ENCODE measurements at places on chromosomes 13 and 19.

- no peak for DNase-seq
Measured at GRCh38 chr19:28929006-28929405, 283.9 kb downstream of the UQCRFS1 start.

DNA sequence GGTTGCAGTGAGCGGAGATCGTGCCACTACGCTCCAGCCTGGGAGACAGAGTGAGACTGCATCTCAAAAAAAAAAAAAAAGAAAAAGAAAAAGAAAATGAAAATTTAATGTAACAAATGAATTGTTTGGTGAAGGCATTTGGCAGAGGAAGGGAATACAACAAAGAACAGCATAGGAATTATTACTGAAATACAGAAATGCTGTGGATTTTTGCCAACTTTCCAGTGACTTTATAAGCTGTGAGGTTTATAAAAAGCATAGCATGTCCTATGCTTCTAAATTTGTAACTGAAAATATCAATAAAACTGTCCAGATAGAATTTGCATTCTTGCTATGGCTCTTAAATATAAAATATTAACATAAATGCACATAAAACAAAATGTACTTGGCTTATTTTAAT lies 112.9 kb upstream of the IRS2 start:
- DNase-seq = no peak

DNA sequence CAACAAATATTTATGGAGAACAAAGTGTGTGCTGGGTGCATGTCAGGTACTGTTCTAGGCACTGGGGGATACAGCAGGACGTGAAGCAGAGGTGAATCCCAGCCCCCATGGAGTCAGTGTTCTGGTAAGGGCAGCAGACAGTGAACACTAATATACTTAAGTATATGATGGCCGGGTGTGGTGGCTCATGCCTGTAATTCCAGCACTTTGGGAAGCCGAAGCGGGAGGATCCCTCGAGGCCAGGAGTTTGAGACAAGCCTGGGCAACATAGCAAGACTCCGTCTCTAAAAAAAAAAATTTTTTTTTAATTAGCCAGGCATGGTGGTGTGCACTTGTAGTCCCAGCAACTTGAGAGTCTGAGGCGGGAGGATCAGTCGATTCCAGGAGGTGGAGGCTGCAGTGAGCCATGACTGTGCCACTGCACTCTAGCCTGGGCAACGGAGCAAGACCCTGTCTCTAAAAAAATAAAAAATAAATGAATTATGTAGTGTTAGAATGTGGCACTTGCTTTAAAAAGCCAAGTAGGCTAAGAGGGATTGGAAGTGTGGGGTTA lies 22.6 kb downstream of the CHST8 start:
- no peak for DNase-seq

GRCh38 chr19:36258028-36258875 lies 43.3 kb downstream of the ZNF146 start:
- DNase-seq = no peak

- no peak for DNase-seq
Measured at GRCh38 chr13:113852536-113853517, 11.0 kb downstream of the GAS6 start.

DNA sequence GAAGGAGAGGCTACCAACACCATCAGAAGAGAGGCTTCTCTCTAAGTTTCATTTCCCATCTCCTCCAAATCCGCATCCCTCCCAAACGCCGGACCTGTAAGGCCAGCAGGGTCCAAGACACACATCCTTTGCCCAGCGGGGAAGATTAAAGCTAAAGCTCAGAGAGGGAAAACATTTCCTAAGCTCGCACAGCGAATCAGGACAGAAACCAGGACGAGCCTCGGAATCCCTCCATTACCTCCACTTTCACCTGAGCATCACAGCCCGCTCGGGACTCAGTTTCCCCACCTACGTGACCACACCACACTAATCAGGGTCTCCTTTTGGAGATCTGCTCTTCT lies 711 bp upstream of the FOSB start:
- DNase-seq = no peak

DNA sequence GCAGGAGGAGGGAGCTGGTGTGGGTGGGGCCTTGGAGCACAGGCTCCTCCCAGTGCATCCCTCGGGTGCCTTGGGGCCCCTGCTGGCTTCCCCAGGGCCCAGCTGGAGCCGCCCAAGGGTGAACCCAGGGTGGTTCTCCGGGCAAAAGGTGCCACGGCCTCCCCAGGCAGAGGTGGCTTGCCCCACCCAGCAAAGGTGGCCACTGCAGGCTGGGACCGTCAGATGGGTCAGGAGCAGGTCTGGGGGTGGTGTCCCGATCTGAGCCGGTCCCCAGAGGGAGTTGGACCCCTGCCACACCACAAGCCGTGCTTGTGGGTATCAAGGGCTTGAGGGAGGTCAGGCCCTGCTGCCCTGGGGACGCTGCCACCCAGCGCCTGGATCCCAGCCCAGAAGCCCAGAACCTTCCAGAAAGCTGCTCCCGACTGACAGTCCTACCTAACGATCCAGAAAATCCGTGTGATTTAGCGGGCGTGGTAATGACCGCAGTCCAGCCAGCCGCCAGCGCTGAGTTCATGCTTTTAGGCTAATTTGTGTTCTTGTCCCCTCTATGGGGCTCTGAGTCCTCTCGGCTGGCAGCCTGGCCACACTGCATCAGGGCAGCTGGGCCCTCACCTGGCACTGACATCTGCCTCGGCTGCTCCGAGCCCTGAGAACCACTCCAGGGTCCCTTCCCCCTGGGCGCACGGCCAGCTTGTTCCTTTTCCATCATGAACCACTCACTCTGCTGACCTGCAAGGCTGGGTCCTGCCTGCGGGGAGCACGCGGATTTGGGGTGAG lies 5.0 kb upstream of the GRIN3B start:
- no peak for DNase-seq

- no peak for DNase-seq
Measured at GRCh38 chr19:49201042-49201441, 43.5 kb downstream of the TRPM4 start.

- no peak for DNase-seq
Measured at GRCh38 chr13:59000770-59001169, 1163.0 kb downstream of the DIAPH3 start.

- no peak for DNase-seq
Measured at GRCh38 chr13:113776231-113777125, 17.5 kb downstream of the TMEM255B start.

DNA sequence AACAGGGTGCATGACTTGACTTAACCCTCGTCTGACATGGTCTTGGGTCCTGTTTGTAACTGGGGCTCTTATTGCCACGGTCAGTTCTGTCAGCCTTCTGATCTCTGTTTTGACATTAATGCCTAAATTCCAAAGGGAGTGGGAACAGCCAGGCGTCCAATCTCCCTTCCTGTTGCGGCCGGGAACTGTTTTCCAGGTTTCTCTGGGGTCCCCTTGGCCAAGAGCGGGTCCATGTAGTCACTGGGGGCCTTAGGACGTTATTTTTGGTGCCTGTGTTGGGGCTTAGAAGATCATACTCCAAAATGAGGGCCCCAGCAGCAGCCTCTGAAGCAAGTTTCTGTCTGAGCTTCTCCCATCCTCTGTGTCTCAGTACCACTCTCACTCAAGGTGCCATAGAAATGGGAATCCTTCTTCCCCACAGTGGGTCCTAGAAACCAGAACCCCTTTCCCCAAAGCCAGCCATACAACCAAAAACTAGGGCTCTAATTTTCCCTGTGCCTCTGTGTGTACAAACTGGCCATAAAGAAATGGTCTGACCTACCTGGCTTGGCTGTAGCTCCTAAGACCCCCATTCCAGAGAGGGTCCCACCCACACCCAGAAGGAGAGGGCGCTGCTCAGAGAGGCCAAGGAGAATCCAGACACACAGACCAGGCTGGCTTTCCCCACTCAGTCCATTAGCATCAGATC lies 50.4 kb downstream of the C13orf46 start:
- no peak for DNase-seq

GRCh38 chr13:75739244-75739868 lies 103.2 kb downstream of the LMO7 start:
- no peak for DNase-seq

GRCh38 chr19:41848666-41849065 lies 3.8 kb downstream of the DMRTC2 start:
- no peak for DNase-seq

GRCh38 chr19:46402725-46403124 lies 10.6 kb downstream of the CCDC8 start:
- no peak for DNase-seq

All from activated CD4-positive, alpha-beta T cell treated with anti-CD3 and anti-CD28 coated beads, Interleukin-2, amount 50 U/mL, for 16 hours (primary cell).